AG09309 (cell line): ENCODE measurements at places on chromosomes 6 and 20.

GRCh38 chr20:59144179-59144830, 19.3 kb upstream of the ZNF831 start:
- DNase-seq = no peak

- no peak for DNase-seq
Measured at GRCh38 chr6:125631165-125631564, 118.3 kb upstream of the HEY2 start.

- DNase-seq = no peak
Measured at GRCh38 chr6:128403618-128404444, 116.6 kb downstream of the PTPRK start.

DNA sequence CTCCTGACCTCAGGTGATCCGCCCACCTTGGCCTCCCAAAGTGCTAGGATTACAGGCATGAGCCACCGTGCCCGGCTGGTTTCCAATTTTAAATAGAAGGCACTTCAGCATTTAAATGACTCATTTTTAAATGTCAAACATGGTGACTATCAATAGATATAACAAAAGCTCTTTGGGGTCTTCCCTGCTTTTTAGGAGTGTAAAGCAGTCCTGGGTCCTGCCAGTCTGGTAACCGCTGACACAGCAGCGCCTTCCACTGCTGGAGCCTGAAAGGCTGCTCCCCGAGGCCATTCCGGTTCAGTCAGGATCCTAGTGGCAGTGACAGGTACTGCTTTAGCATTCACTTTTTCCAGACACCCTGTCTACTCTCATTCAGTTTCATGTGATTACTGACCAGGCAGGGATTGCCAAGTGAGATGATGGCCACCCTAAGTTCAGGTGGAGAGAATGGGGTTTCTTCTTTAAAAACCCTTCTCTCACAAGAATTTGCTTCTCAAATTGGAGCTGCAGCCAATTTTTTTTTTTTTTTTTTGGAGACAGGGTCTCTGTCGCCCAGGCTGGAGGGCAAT, 5.1 kb downstream of the DIDO1 start:
- DNase-seq = no peak

DNA sequence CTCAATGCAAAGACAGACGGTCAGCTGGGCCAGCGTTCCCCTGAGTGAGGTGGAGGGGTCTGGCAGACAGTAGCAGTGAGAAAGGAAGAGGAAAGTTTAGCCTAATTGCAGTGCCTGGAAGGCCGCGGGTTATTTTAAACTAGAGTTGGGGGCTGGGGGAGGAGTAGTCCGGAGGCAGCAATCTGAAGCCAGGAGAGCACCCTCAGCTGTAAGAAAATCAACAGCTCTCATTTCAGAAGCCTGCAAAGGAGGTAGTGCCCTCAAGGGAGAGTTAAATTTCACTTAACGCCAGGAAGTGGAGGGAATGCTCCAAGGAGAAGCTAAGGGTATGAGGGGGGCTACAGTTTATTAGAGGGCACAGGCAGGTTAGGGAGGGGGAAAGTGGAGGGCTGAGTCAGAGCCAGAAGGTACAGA, 26.9 kb downstream of the RING1 start:
- DNase-seq = no peak
